K562 (cell line): ENCODE measurements at places on chromosomes 13 and 19.

DNA sequence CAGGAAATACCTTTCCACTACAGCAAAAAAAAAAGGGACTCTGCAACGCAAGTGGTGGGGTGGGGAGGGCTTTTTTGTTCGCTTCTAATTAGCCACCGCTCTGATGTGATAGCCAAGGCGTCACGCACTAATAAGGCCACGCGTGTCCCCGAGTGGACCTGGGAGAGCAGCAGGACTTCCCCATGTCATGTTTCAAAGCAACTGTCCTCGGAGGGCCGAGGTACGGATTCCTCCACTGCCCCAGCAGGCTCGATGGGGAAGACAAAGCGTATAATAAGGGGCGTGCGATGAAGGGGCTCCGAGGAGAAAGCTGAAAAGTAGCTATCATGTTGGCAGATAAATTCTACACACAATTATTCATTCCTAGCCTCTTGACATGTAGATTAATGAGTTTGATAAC is 179.7 kb upstream of the ZNF507 start:
- no peak for DNase-seq

DNA sequence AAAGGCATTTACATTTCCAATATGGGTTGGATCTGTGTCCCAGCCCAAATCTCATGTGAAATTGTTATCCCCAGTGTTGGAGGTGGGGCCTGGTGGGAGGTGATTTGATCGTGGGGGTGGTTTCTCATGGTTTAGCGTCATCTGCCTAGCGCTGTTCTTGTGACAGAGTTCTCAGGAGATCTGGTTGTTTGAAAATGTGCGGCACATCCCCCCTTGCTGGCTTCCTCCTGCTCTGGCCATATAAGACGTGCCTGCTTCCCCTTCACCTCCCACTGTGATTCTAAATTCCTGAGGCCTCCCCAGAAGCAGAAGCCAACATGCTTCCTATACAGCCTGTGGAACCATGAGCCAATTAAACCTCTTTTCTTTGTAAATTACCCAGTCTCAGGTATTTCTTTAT is 126.2 kb upstream of the FNDC3A start:
- no peak for DNase-seq

DNA sequence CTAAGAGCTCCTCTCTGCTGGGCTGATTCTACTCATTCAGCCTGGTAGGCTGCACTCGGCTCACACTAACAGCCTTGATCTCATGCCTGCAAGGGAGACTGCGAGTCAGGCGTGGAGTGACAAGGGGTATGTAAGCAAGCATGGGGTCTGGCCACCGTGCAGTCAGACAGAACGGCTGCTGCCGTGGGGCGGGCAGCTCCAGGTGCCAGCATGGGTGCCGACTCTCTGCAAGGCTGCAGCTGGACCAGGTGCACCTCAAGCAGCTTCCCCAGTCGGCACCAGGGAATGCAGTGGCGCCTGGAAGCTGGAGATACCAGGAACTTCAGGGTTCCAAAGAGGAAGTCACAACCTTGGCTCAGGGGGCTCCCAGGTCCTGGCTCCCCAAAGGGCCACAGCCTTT is 892.3 kb downstream of the OLFM4 start:
- no peak for DNase-seq

DNA sequence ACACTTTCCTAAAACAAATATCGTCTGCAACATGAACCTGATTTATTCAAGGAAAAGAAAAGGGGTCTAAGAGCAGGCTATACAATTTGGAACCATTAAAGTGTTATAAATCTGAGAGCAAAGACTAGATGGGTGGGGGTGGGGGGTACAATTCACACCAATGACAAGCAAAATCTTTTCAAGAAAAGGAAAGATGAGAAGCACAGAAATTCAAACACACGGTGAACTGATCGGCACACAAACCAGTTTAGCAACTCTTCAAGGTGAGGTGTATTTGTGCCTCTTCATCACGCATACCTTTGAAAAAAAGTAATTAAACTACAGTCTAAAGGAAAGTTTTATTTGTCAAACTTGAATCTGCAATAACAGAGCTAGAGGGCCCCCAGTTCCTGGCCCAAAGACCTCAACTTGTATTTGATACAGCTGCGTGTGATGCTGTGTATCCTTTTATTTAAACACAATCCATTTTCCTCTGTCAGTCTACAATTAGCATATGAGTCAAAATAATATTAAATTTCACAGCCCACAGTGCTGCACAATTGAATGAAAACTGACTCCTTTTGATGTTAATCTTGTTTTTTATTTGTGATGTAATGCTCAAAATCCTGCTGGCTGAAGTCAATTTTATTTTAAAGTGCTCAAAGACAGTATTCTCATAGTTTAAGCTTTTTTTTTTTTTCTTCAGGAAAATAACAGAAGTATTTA is 14.2 kb downstream of the EFNB2 start:
- no peak for DNase-seq

DNA sequence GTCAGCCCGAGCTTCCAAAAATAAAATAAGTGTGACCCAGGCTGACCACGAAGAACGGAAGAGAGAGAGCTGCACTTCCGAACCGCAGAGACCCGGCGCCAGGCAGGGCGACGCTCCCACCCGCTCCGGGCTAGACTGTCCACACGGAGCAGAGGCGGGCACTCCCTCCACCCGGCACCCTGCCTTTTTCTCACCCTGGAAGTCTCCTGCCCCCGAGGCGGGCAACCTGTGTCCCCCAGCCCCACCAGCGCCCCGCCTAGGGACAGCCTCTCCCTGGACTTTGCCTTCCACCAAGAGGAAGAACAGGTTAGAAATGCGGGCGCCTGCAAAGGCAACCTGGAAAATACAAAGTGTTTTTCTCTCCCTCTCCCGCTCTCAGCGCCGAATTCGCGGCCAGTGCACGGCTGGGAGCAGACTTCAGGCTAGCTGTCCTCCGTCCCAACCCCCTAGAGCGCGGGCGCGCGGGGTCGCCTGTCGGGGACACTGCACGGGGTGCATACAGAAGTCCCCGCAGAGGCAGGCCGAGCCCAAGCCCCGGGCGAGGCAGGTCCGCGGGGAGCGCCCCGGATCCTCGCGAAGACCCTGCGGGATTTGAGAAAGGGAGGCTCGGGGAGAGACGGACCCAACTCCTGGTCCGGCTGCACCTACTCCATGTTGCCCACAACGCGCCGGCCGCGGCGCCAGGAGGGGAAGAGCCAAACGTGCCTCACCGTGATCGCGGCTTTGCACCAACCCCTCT is 845 bp downstream of the SPRY2 start:
- peak; percentile 31 for DNase-seq
